ENCODE measurements at places on chromosomes 2 and 18.

DNA sequence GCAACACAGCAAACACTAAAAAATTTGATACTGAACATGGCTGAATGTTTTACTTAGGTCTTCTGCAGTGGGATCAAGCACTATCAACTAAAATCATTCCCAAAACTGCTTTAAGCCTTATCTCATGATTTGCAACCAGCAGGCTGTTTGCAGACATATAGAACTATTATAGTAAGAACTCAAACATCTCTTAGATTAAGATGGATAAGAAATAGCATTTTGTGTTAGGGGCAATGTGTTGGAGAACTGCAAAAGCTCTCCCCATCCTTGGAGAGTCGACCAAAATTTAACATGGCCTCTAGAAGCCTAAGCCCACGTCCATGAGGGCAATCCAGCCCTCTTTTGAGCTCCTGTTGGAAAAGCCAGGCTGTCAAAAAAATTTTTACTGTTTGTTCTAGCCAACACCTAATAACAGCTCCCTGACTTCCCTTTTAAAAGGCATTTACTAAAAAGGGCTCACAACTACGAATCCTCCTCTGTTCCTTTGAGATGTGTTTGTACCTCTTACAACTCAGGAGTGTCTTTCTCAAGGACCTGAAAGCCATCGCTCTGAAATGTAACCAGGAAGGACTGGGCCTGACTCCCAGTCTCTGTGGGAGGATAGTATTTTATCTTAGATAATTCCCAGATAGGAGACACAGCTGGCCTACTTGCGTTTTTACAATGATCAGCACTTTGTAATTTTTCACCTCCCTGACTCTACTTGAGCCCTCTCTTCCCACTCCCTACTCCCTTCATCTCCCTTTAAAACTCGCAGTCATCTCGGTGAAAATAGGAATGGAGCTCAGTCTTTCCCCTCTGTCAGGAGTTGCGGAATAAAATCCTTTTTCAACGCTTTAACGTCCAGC lies 1.4 kb downstream of the KRCC1 start:
- no peak for DNase-seq

DNA sequence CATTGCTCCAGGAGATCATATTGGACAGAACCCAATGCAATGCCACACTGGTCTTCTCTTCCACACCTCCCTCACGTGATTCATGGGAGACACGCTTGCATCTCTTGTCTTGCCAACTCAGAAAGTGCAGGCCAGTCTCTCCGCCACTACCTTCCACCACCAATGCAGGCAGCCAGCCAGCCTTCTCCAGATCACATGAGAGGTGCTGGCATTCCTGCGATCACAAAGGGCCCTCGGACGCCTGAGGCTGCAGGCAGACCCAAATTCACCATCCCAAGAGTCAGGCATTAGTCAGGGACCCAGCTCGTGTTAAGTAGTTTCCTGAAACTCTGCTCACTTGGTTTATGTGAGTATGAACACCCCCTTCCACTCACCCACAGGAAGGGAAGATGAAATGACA lies 437.0 kb upstream of the ETAA1 start:
- no peak for DNase-seq

DNA sequence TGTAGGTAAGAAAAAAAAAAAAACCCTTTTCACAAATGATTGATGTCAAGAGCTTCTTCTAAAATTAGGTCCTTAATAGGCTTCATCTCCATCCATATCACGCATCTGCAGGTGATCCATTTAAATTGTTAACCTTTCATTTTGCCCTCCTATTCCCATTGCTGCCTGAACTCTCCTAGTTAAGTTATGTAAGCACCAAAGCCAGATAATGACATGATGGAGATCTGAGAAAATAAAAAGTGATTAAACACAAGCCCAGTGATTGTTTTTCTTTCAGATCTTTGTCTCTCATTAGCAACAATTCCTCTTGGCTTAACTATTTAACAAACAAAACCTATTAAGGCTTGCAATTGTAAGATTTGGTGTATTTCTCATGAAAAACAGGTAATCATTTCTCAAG lies 20.0 kb downstream of the LANCL1 start:
- no peak for DNase-seq

GRCh38 chr2:142877216-142877838 lies at the start of gene KYNU:
TSS of gene KYNU (plus strand) at chr2:142877664. CDS start at chr2:142885368, 7,704 bp downstream.
- DNase-seq = no peak

DNA sequence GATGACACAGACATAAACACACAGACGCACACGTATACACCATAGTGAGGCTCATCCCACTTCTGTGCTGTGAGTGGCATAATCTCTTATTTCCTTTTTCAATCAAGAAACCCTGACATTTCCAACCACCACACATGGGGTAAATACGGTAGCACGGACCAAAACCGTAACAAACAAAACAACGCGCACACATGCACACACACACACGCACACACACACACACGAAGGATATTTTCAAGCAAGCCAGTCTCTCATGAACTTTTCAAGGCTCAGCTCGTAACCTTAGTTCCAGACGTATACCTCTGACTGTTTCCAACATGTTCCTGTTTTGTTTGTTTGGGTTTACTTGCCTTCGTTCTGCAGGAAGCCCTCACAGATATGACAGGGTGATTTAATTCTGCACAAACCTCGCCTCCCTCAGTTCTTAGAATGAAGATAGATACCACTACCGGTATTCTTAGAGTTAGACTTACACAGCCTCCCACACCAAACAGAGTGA lies 119.8 kb downstream of the BCL2 start:
- DNase-seq = no peak

DNA sequence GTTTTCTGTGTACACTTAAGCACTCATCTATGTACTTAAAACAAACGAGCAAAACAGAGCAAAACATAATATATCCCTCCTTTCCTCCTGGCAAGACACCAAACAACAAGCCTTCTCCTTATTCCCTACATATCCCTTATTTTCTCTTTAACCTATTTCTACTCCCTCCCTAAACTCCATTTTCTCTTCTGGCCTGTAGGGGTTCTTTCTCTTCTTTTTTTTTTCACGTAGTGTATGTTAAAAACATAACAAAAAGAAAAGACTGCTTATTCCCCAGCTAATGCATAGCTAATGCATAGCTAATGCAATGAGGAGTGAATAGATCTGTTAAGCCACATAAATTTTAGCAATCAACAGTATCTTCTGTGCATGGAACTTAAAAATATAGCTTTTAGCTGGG lies 193.4 kb downstream of the TMEM247 start:
- no peak for DNase-seq

- no peak for DNase-seq
Observed at GRCh38 chr2:98078701-98079100, 8.3 kb upstream of the VWA3B start.

DNA sequence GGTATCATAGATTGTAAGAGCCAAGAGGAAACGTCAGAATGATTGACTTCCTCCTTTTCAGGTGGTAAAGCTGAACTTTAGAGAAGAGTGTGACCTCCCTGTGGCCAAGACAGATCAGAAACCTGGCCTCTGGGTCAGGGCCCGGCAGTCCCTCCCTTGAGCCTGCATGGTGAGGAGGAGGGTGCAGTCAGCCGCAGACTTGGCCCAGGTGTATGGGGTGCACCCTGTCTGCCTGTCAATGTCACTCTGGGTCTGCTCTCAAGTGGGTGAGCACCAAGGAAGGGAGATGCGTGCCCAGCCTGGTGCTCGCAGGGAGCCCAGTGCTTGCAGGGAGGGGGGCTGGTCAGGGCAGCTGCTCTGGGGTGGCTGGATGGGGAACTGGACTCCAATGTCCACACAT lies 134.4 kb upstream of the SNTG2 start:
- DNase-seq = no peak

GRCh38 chr2:47639467-47639866 lies 143.5 kb upstream of the MSH6 start:
- no peak for DNase-seq

DNA sequence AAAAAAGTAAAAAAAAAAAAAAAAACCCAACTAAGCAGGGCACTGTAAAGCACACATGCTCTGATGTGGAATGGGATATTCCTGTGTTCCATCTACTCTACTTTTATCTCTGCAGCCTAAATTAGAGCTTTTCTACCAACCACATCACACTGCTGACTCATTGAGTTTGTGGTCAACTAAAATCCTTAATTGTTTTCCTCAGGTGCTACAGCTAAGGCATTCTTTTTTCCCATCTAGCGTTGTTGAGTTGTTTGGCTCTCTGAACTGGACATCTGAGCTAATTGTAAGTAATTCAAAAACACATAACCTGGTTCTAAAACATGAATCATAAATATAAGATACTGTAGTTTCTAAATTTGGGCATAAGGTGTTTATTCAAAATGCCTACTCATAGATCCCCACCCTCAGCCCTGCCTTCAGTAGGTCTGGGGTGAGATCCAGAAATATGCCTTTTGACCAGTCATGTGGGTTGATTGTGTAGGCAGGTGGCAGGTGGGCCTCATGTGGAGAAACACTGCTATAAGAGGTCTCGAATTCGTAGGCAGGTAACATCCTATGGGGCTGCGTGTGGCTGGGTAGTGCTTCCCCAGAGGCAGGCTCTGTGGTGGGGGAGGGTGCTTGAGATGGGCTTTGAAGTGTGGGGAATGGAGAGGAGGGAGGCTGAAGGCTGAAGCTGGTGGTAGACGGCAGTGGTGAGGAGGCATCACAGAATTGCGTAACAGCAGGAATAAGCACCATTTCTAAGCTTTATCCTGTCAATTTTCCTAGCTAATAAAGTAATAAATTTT lies 27.2 kb downstream of the ANKRD29 start:
- no peak for DNase-seq

DNA sequence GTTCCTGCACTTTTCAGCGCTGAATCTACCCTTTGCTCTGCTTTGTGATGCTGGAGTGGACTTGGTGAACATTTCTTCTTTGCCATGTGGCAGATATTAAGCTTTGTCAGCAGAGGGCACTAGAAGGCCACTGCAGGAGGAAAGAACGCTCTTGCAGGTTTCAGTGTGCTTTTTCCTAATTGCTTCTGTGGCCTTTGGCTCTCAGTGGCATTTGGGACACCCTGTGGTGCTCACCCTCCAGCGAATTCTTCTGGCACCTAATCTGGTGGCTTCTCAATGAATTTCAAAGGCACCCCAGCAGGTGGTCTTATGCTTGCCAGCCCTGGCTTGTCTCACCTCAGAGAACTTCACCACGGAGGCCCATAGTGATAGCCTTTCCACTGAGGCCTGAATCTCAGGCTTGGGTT lies 146.7 kb downstream of the MYO3B start:
- no peak for DNase-seq

DNA sequence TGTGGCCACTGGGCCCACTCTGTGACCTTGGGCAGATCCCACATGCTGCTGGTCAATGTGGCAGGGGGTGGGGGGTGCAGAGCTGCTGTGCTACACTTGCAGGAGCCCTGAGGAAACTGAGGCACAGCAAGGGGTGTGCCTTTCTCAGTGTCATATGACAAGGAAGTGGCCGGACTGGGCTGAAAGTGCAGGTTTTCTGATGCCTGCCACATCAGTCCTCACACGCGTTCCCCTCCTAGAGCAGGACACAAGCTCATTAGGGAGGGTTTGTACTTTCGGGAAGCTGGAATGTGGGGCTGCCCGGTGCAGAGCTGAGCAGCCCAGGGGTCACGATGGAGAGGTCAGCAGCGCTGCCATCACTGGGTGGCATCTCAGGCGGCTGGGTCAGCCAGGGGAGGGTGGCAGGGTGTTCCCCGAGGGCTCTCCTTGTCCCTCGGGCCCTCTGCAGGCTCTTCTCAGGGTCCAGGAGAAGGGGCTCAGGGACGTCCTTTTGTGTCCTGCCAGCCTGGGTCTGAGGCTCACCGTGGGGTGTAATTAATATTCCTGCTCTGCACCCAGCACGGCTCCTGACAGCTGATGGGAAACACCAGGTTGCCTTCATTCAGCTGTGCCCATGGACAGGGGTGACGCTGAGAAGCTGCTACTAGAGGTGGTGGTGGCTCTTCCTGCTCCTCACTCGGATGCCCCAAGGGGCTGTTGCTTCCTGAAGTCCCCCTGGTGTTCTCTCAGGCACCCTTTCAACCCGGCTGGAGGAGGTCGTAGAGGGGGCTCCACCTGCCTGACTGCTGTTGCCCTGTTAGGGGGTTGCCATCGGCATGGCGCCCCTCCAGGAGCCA lies 62.1 kb upstream of the HDAC4 start:
- DNase-seq = no peak

DNA sequence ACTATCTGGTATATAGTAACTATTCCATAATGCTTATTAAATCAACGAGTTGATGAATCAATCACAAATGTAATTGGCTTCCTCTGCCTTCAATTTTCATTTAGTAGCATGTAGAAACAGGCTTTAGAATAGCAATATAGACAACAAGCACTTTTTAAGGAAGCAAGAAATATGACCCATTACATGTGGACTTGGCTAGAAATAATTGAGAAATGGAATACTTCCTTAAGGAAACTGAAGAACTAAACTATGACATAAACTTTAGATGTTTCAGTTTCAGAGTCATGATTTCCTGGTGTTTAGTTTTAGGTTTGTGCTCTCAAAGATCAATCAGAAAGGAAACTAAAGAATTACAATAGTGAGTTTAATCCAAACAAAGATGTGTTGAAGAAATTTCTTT lies 443.8 kb downstream of the MBD2 start:
- DNase-seq = no peak

- DNase-seq = no peak
Observed at GRCh38 chr2:207040696-207041095, 101.4 kb downstream of the CPO start.

DNA sequence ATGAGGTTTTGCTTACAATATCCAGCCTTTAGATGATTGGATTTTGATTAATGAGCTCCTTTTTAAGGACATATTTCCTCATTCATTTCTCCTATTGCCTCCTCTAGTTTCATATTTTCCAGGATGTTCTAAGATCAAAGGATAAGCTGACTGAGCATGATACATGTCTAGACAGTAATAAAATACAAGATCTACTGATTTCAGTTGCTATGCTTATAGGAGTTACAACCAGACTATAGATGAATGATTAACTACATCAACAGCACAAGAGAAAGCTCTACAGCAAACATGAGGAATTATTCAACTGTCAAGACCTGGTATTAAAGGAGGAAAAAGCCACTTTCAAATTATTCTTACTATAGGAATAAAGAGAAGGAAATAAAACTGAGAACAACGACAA lies 85.0 kb upstream of the LINC00305 start:
- DNase-seq = no peak

- DNase-seq = no peak
Observed at GRCh38 chr2:69089266-69089665, 76.3 kb downstream of the ANTXR1 start.

DNA sequence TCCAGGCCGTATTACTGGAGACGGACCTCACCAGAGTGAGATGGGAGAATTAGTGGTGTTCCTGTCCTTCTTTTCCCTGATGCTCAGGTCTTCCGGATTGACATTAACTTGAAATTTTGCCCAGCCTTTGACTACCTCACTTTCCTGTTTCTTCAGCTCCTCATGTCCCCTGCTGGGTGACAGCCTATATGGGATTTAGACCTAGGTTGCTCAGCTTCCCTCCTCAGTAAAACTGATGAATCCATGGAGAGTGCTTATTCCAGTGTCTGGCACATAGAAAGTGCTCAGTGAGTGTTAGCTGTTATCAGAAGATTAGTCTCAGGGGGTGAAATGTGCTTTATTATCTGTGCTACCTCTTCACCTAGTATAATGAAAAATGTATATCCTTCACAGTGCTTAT lies 30.0 kb downstream of the CRIM1 start:
- no peak for DNase-seq

DNA sequence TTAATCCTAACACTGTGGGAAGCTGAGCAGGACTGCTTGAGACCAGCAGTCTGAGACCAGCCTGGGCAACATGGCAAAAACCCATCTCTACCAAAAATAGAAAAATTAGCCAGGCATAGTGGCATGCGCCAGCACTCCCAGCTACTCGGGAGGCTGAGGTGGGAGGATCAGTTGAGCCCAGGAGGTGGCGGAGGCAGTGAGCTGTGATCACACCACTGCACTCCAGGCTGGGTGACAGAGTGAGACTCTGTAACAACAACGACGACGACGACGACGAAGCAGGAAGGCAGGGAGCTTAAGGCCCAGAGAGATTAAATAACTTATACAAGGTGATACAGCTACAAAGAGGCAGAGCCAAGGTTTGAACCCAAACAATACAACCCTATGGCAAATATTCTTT lies 37.3 kb downstream of the CFAP36 start:
- no peak for DNase-seq
